Large intestine (tissue), 12 donors: ENCODE measurements at places on chromosomes 3 and 15. TPM values are rescaled to one million over a fixed set of nuclear protein-coding genes. Genes with fewer than 3 reads are reported as not detected.

The SLC24A5 gene
- not detected for polyA plus RNA-seq

The EPHA6 gene
- 1.6 TPM for polyA plus RNA-seq

The C3orf85 gene
- polyA plus RNA-seq = 95.5 TPM

The TUSC7 gene
- polyA plus RNA-seq = not detected

The AMOTL2 gene
- 36.0 TPM for polyA plus RNA-seq

The GHSR gene
- not detected for polyA plus RNA-seq

The GABRA5 gene
- 0.13 TPM for polyA plus RNA-seq

The ACTC1 gene
- polyA plus RNA-seq = 15.3 TPM

The ZNF860 gene
- 1.1 TPM for polyA plus RNA-seq

The KNG1 gene
- polyA plus RNA-seq = 5.1 TPM

The SLC2A2 gene
- 202 TPM for polyA plus RNA-seq

The ANKRD34C gene
- polyA plus RNA-seq = not detected

The CYP1A2 gene
- not detected for polyA plus RNA-seq

The GDPGP1 gene
- polyA plus RNA-seq = 7.8 TPM

The VEPH1 gene
- polyA plus RNA-seq = 0.63 TPM

The KBTBD13 gene
- 0.04 TPM for polyA plus RNA-seq

The CGNL1 gene
- polyA plus RNA-seq = 7.8 TPM

The GOLGA8J gene
- polyA plus RNA-seq = 0.19 TPM

The CALML4 gene
- 170 TPM for polyA plus RNA-seq

The C2CD4A gene
- 3.6 TPM for polyA plus RNA-seq

The CERS3 gene
- polyA plus RNA-seq = 0.15 TPM

The CHD2 gene
- polyA plus RNA-seq = 75.7 TPM

The GLDN gene
- 0.64 TPM for polyA plus RNA-seq

The SLC12A1 gene
- 0.10 TPM for polyA plus RNA-seq

The CCDC39 gene
- not detected for polyA plus RNA-seq

The VWA5B2 gene
- 18.6 TPM for polyA plus RNA-seq

The PPP1R14D gene
- polyA plus RNA-seq = 14.0 TPM

The GOLGA6L24 gene
- not detected for polyA plus RNA-seq

The EIF4E3 gene
- 7.7 TPM for polyA plus RNA-seq

The TMEM108 gene
- 2.8 TPM for polyA plus RNA-seq

The CCRL2 gene
- polyA plus RNA-seq = 11.3 TPM

The LINGO1 gene
- polyA plus RNA-seq = 25.0 TPM

The PLSCR5 gene
- 0.10 TPM for polyA plus RNA-seq

The MUC4 gene
- polyA plus RNA-seq = 4.4 TPM

The IQCF5 gene
- not detected for polyA plus RNA-seq

The IL5RA gene
- polyA plus RNA-seq = 0.28 TPM

The UPK1B gene
- polyA plus RNA-seq = 1.1 TPM

The MAP2K5 gene
- polyA plus RNA-seq = 13.7 TPM

The LTK gene
- polyA plus RNA-seq = 14.7 TPM

The KLHDC8B gene
- 85.6 TPM for polyA plus RNA-seq

The A4GNT gene
- polyA plus RNA-seq = 0.07 TPM

The RBM15B gene
- polyA plus RNA-seq = 23.5 TPM

The TMEM212 gene
- not detected for polyA plus RNA-seq

The LRRC34 gene
- 2.1 TPM for polyA plus RNA-seq

The GOLGA6L4 gene
- 8.2 TPM for polyA plus RNA-seq
